ENCODE measurements at places on chromosomes 12 and 14.

GRCh38 chr14:94646066-94646465, 33.9 kb downstream of the SERPINA3 start:
- DNase-seq = no peak

DNA sequence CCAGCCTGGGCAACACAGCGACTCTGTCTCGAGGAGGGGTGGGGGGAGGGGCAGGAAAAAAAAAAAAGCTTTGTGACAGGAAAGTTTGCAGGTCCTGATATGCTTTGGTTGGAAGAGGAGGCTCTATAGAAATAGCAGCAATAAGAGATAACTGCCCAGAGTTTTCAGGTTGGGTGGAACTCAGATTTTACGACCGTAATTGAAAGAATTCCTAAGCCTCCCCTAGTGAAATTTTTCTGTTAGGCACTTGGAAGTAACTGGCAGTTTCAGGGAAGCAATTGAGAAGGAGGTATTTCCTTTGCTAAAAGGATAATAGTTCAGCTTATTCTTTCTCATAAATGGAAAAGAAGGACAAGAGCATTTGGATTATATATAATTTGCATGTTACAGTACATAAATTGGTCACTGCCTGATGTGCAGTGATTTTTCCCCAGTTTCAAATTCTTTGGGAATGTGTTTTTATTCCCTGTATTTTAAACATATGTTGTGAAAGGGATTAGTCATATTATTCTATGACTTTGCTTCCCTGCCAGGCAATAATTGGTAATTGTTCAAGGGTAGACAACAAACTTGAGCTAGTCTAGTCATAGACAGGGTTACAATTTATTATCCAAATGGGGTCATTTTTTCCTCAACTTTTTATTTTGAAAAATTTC, 452.8 kb downstream of the AEBP2 start:
- no peak for DNase-seq

GRCh38 chr12:19575337-19576243, 136.3 kb downstream of the AEBP2 start:
- no peak for DNase-seq

- no peak for DNase-seq
Measured at GRCh38 chr12:112577473-112578329, 159.0 kb downstream of the PTPN11 start.

GRCh38 chr12:70255311-70255710, 12.1 kb downstream of the CNOT2 start:
- DNase-seq = no peak

- DNase-seq = no peak
Measured at GRCh38 chr12:97167598-97167997, 260.5 kb downstream of the NEDD1 start.

- no peak for DNase-seq
Measured at GRCh38 chr14:37027188-37027824, 145.1 kb downstream of the SLC25A21 start.

DNA sequence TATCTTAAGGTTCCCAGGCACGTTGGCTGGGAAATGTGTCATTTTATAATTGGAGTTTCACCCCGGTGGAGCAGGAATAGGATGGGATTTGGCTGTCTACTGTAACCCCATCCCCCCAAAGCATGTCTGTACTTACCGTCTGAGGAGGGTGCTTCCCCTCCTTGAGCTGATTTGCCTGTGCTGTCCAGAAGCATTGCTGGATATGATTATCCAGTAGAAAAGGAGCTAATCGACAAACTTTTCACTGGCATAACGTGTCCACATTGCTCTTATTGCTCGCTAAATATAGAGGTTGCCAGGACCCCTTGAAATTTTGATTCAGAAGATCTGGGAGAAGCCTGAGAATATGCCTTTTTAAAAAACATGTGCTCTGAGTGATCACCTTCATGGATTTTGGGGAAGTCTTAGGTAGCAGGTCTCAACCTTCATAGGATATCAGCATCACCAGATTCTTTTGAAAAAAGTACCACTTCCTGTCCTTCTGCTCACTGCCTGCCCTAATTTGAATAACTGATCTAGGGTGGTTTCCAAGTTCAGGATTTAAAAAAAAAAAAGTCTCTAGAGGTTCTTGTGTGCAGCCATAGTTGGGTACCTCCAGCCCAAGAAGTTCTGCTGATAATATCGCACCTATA, 80.4 kb upstream of the KCNA1 start:
- no peak for DNase-seq

GRCh38 chr12:113359133-113359938, 949 bp downstream of the PLBD2 start:
- no peak for DNase-seq

DNA sequence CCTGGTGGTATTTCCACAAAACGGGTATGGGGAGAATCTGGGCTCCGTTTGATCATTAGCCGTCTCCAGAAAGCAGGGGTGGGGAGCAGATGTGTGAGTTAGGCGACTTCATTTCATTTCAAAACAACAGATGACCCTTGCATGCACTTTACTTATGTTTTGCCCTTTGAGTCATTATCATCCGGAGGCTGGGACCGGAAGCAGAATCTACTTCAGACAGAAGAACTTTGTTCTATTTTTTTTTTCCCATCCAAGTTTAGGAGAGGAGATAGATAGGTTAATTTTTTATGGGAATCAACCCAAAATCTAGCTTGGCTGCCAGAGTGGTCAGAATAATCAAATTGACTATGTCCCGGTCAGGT, 31.3 kb upstream of the CMAS start:
- DNase-seq = no peak

DNA sequence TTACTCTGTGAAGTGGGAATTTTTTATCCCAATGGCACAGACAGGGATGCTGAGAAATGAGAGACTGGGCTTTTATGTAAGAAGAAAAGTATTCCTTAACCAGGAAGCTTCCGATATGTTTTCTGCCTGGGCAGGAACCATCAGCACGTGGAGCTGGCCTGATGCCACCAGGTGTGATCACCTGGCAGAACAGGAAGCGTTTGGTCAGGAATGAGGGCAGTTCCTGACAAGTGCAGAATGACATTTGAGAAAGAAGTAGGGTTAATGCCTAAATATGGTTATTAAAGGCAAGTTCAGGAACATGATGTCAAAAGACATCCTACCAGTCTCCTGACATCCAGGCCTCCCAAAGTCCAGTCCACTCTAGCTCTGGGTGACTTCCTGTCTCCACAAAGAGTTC, 210.3 kb downstream of the NUAK1 start:
- no peak for DNase-seq

- DNase-seq = no peak
Measured at GRCh38 chr12:124217508-124218242, 77.2 kb upstream of the RFLNA start.

DNA sequence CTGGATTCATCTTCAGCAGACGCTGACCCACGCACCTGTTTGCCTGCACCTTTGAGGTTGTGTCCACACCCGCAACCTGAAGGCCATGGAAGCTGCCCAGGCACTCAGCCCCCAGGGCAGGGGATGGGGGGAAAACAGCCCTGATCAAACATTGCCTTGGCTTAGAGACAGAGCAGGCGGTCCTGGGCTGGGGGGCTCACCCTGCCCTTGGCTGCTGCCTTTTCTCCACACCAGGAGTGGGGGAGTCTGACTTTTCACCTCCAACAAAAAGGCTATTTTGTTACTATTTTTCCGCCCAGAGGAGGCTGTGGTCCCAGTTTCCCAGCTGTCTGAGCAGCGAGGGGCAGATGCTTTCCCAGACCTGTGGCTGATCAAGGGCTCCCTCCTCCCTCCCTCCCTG, 24.2 kb downstream of the BCL11B start:
- no peak for DNase-seq

DNA sequence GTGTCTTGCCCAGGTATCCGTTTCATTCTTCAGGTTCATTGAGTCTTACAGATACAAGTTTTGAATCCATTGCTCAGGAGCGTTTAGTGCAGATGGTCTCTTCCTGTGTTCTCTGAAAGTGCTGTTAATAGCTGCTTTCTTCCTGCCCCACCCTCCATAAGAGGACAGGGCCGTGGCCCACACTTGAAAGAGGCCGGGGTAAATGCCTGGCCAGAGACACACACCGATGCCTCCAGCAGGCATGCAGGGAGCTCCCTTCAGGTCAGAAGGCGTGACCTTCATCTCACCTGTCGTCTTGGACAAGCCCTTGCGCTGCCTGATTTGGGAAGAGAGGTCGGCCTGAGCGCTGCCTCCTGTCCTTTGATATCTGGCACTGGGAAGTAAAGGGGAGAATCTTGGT, 11.6 kb downstream of the PRKAB1 start:
- no peak for DNase-seq

GRCh38 chr12:109817627-109818231, 15.5 kb downstream of the TRPV4 start:
- DNase-seq = no peak

Measured in stimulated activated CD8-positive, alpha-beta memory T cell treated with anti-CD3 and anti-CD28 coated beads, Interleukin-4, amount 100 ng/mL, for 24 hours (primary cell).